ENCODE measurements at places on chromosomes 11 and 22. TPM values are rescaled to one million over a fixed set of nuclear protein-coding genes. Genes with fewer than 3 reads are reported as not detected.
A peak's percentile ranks its signal among the peaks of the same experiment; 100 is the strongest.

ANO5 gene
- 2.6 TPM for polyA plus RNA-seq

P2RX6 gene
- polyA plus RNA-seq, result 8.0 TPM

FTH1 gene
- polyA plus RNA-seq, result 8,379 TPM

LRRC56 gene
- 1.2 TPM for polyA plus RNA-seq

STX3 gene
- 73.1 TPM for polyA plus RNA-seq

TTC36 gene
- 3.1 TPM for polyA plus RNA-seq

GLYAT gene
- 1.6 TPM for polyA plus RNA-seq

RIMBP3B gene
- polyA plus RNA-seq, result 0.02 TPM

SLC22A25 gene
- polyA plus RNA-seq, result 1.8 TPM

IFITM1 gene
- polyA plus RNA-seq, result 159 TPM

- no peak for DNase-seq
These were observed 31.2 kb upstream of the RASL10A start for GRCh38 chr22:29346659-29347058.

GRCh38 chr22:41366323-41367029 is 15.3 kb upstream of the TEF start:
- no peak for DNase-seq

GRCh38 chr11:131070365-131070764 is 154.1 kb upstream of the SNX19 start:
- DNase-seq, result no peak

DNA sequence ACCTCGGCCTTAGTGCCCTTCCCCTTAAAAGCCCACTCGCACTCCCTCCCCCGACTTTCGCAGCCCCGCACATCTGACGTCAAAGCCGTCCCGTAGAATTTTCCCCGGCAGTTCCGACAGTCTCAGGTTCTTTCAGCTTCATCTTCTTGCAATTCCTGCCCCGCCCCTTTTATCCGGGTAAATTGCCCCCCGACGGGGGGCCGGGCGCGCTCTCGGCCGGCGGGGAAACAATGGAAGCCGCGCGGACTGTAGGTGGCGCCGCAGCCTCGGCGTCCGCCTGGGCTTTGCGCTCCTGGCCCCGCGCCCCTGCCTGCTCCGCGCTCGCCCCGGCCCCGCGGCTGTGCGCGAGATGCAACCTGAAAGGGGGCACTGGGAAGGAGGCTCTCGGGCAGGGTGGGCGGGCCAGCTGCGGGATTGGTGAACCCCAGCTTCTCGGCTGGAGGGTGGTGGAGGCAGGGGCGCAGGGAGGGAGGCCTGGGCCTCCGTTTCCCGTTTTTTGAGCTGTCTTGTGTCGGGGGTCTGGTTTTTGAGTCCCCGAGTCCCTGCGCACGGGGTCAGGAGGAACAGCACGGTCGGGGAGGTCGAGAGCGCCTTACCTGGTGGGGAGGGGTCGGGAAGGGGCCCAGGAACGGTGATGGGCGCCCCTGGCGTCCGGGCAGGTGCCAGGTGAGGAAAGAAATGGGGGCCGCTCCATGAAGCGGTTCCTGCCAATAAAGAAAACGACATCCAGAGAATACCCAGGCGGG is 859 bp upstream of the FGF19 start:
- DNase-seq, result peak; percentile 80

DNA sequence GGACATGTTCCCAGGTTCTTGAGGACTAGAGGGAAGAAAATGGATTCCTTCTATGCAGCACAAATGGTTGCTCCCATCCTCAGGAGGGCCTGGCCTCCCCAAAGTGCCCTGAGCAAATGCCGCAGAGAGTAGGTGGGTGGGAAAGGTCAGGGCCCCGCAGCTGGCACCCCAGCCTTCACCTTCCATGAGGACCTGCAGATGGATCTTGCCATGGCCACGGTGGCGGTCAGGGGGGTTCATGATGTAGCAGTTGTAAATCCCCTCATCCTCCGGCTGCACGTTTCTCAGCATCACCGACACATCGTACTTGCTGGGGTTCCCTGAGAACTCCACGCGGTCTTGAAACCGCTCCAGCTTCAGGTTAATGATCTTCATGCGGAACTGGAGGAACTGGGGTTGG is 8.5 kb downstream of the SCN2B start:
- DNase-seq, result no peak

DNA sequence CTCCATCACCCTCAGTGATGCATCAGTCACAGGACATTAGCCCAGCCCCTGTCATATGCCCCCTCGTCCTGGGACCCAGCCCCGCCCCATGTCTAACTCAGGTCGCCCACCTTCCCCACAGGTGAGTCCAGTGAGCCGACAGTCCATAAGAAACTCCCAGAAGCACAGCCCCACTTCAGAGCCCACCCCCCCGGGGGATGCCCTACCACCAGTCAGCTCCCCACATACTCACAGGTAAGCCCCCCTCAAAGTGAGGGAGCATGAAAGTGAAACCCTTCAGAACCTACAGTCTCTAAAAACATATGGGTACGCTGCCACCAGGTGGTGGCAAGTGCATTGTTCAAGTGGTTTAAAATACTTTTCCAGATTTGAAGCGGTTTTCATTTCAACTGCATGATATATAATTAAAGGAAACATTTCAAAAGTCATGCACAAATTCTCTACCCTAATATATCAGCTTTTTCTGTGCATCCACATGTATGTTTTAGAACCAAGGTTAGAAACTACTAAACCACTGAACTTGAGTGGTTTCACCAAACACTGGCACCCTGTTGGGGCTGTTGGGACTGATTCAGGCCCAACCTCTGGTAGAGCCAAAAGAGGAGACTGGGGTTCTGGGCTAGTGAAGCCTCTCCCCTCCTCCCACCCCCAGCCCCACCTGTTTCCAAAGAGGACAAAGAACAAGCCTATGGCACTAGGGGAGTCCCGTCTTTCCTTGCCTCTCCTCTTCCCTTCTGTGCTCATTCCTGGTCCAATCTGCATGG is 17.3 kb downstream of the EPS8L2 start:
- DNase-seq, result peak; percentile 66

DNA sequence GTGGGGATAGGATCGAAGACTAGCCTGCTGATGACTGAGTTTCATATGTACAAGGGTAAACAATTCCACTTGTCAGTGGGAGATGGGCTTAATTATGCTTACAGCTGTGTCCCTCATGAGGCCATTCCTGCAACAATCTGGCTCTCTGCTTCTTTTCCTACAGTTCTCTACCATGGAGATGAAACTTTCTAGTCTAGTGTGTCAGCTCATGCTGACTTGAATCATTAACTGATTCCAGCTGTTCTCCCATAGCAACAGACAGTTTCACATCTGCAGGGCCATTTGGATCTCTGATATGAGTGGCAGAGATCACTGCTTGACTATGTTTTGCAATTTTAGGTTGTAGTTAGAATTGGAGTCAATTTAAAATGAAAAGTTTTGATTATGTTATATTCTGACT is 1251.7 kb upstream of the RAG2 start:
- DNase-seq, result no peak

GRCh38 chr11:32213223-32213622 is 122.3 kb downstream of the RCN1 start:
- DNase-seq, result peak; percentile 51

DNA sequence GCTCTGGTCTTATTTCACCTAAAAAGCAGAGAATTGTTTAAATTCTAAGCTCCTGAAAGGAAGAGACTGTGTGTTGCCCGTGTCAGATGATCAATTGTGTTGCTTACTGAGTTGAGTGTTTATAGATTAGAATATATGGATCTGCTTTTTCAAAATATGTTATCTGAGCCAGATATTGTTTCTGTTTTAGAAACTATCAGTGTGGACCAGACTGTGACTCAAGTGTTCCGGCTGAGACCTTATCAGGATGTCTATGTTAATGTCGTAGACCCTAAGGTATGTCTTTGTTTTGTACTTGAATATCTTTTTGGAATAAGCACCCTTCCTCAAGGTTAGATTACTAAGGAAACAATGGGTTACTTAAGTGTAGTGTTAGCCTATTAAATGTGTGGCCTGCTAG is 11.0 kb downstream of the DEPDC5 start:
- DNase-seq, result no peak

GRCh38 chr11:7637447-7638157 is 35.7 kb downstream of the CYB5R2 start:
- no peak for DNase-seq

GRCh38 chr11:119673052-119673758 is 55.8 kb downstream of the NECTIN1 start:
- DNase-seq, result no peak

DNA sequence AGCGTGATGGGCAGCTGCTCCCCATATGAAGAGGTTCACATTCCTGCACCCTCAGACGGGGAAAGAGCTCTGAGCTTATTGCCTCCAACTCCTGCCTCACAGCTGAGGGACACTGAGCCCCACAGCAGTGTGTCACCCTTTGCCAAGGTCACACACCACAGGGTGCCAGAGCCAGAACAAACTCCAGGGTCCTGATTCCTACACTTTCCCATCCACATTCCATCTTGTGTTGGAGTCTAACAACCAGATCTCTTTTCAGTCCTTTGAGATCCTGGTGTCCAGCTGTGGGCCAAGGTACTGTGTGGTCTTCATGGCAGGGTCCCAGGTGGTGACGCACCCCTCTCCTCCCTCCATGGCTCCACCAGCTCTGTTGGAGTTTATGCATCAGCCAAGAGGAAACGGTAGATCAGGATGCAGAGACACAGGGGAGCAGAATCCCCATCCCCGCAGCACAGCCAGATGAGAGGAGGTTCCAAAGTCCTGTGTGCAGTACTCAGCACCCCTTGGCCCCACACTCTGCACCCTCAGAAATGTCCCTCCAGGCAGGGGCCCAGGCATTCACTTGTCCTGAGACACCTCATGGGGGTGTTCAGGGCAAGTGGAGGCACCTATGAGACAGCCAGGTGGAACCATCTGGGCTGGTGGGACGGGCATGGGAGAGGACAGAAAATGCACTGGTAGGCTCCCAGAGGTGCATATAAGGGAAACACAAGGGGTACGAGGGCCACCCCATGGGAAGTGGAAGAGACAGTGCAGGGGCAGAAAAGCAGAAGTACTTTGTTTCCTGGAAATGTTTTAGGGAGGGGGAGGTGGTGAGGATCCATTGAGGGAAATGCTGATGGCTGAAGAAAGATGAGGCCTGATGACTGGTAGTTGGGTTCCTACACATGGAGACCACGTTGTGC is 32.6 kb upstream of the GNAZ start:
- DNase-seq, result no peak

DNA sequence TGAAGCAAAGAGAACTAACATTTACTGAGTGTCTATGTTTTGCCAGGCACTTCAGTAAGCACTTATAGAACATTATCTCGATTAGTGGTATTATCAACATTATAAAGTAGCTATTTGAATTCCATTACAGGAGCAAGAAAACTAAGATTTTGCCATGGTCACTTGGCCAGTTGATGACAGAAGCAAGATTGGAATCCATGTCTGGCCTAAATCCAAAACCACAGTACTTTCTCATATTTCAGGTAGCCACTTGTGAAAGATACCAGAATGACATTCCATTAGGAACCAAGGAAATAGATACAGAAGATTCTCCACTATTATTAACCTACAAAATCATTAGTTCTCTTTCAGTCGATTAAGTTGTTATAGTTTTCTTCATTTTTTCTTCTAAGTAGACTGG is 691.0 kb upstream of the API5 start:
- DNase-seq, result no peak

- DNase-seq, result peak; percentile 35
These were observed 277.2 kb upstream of the PLET1 start for GRCh38 chr11:112537846-112538330.

DNA sequence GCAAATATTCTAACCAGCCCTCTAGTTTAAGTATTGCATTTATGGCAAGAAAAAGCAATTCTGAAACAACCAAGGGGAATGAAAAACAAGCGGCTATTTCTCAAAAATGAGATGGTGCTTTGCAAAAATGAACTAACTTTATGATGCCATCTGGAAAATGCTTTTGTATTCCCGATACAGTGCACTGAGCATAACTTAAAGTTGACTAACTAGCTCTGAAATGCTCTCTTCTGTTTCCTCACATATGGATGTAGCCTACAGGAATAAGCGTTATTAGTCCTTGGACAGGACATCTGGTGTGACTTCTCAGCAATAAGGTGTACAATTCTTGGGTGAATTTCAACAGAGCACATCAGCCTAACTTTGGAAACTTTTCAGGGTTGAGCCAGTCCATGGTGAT is 228.2 kb upstream of the DDI1 start:
- DNase-seq, result no peak

DNA sequence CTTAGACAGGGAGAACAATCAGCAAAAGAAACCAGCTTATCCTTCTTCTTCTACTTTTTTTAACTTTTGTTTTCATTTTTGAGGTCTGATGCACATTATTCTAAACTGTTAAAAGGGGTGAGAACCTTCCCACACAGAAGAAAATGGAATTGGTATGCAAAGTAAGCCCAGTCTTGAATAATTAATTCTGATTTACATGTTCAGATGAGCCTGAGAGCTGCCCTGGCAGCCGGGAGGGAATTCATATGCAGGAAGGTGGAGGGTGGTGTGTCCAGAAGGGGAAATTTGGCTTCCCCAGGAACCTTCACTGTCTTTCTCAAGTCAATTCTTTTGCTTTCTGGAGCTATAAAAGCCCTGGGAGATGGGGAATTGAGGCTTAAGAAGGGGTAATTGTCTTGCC is 181.0 kb downstream of the INSC start:
- no peak for DNase-seq

DNA sequence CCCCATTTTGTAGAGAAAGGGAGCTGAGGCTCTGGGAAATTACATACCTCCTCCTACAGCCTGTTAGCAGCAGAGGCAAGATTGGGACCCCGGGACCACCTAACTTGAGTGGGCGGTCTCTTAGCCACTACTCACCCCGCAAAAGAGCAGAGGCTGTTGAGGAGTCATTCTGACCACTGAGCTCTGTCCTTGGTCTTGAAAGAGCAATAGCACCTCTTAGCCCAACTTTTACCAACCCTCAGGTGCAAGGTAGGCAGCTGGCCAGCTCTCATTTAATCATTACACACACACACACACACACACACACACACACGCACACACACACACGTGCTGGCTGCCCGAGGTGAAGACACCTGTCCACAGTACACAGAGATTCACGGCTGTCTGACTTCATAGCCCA is 115.8 kb upstream of the ASPHD2 start:
- no peak for DNase-seq

- no peak for DNase-seq
These were observed 25.6 kb upstream of the RRM1 start for GRCh38 chr11:4068962-4069361.

DNA sequence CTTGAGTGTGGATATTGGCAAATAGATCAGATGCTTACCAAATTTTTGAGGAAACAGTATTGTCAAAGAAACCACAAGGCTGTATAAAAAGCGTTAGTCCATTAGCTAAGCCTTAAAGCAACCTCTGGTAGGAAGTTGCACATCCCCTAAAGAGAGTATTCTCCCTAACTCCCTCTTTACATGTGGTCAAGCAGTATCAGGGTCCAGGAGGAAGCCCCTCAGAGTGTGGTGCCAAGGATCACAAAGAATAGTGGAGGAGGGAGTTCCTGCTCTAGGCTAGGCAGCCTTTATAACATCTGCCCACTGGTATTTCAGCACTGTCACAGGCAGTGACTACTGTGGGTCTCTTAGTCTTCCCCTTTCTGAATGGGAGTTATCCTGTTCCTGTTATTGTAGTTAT is 18.8 kb upstream of the AMPD3 start:
- DNase-seq, result no peak

Measured in hepatocyte (in vitro differentiated cells).